ENCODE measurements at places on chromosomes 2 and 18.

DNA sequence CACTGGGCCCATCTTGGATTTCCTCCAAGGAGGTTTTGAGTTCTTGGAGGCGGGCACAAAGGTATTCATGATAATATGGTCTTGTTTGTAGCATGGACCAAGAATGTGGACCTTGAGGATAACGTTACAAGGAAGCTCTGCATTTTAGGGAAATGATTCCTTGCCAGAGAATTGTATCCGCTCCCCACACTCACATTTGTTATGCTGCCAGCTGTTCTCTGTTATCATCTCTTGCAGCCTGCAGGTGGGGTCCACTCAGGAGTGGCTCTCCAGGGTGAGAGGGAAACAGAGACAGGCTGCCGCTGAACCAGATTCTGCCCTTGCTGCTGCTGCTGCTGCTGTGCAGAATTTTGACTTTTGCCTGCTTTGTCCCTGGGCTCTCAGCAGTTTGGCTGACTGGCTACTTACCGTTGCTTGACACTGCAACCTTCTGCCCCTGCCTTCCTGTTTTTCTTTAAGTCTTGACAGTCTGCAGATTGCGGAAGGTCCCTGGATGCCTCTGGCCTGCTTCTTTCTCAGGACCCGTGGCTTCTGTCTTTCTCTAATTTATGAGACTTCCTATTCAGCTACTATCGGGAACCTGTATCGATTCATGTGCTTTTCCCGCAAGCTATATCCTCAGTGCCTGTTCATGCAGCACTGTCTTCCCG lies 122.3 kb upstream of the DOCK10 start:
- no peak for DNase-seq

GRCh38 chr2:69933254-69933828 lies 18.4 kb downstream of the MXD1 start:
- DNase-seq = no peak

GRCh38 chr2:45418532-45418931 lies 192.5 kb downstream of the SRBD1 start:
- DNase-seq = no peak

- DNase-seq = no peak
Measured at GRCh38 chr2:232966122-232966521, 46.9 kb downstream of the NGEF start.

- DNase-seq = no peak
Measured at GRCh38 chr2:20091305-20091991, 40.0 kb upstream of the LAPTM4A start.

DNA sequence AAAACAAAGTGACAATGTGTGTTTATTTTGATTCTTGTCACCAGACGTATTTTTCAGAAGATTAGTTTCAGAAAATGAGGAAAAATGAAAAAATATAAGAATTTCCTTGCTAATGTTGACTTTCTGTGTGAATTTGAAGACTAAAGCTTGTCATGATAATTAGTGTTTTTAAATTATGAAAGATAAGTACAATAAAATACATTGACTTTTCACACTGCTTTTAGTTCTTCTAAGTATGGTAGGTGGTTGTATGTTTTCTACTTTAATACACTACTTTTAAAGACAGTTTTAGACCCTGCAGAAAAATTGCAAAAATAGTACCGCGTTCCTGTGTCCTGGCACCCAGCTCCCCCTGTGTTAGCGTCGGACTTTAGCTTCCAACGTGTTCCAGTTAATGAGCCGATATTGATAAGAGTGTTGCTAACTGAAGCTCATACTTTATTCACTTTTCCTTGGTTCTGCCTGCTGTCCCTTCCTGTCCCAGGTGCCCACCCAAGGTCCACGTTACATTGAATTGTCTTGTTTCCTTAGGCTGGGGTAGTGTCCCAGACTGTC lies 695 bp downstream of the RBFA start:
- no peak for DNase-seq

GRCh38 chr18:10041180-10041579 lies 127.4 kb downstream of the VAPA start:
- no peak for DNase-seq

GRCh38 chr2:193088026-193088425 lies 893.3 kb upstream of the TMEFF2 start:
- DNase-seq = no peak

DNA sequence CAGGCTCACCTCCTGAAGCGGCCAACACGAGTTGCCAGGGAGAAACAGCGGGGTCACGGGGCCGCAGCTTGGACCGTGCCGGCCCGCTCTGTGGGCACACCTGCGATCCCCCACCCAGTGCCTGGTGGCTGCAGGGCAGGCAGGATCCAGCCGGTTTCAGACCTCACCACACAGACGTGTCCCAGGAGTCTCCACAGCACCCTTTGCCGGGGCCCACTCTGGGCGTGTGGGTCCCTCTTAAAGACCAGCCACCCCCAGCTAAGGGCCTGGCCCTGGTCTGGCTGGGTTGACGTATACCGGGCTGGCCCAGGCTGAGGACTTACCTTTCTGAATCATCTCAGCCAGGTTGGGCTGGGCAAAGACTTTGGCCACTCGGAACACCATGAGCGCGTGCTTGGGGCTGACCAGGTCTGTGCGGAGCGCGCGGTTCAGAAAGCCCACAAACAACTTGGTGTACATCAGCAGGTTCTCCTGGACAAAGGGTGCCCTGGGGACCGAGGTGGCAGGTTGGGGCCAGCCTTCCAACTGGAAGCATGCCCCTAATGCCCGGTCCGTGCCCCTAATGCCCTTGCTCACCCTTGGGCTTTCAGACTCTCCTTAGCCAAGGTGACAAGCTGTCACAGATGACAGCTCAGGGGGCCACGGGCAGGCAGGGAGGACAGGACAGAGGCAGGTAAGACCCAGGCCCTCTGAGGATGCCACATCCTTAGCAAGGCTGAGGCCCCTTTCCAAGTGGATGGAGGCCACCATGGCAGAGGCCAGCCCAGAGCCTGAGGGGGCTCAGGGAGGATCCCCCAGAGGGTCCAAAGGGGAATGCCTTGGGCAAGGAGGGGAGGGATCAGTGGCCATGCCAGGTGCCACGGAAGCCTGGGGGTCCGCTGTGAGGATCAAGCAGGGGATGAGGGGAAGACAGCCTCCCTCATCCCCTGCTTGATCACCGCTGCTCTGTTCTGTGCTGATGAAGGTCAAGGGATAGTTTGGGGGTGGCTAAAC lies 10.2 kb upstream of the CCDC74B start:
- DNase-seq = no peak

GRCh38 chr2:146874260-146874658 lies 970.6 kb upstream of the ACVR2A start:
- no peak for DNase-seq

- no peak for DNase-seq
Measured at GRCh38 chr2:96532641-96533291, 3.8 kb upstream of the ARID5A start.

GRCh38 chr2:96580771-96581170 lies 44.2 kb downstream of the ARID5A start:
- no peak for DNase-seq
